Left cardiac atrium (tissue), 4 donors: ENCODE measurements at places on chromosomes 4 and X. TPM values are rescaled to one million over a fixed set of nuclear protein-coding genes. Genes with fewer than 3 reads are reported as not detected.

Gene GCNA
- 1.2 TPM for total RNA-seq

GRCh38 chrX:65866146-65866545 lies 173.7 kb downstream of the VSIG4 start:
- DNase-seq = no peak

DNA sequence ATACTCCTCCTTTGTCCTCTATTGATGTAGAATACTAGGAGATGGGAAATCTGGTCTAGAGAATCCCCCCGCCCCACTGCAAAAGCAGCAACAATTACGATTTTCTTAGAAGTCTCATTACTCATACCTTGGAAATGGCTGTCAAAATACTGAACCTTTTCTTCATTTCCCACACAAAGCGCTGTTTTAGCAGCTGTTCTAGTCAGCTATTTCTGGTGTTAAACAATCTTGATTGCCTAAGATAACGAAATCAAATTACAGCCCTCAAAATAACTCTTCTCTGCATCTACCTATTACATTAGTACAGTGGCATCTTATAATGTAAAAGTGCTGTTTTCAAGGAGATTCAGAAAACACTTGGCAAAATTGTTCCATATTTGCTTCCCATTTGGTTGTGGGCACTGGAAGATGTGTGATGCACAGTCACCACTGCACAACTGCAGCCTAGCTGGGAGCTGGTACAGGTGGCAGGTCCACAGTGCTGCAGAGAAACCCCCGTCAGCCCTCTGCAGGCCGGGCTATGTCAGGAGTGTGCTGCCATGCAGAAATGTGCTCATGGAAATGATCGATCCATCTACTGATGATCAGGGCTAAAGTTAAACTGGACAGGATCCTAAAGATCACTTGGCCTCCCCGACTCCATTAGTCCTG lies 50.4 kb downstream of the TBC1D9 start:
- DNase-seq = no peak

Gene CNGA1
- 0.12 TPM for total RNA-seq

Gene SOX3
- not detected for total RNA-seq

DNA sequence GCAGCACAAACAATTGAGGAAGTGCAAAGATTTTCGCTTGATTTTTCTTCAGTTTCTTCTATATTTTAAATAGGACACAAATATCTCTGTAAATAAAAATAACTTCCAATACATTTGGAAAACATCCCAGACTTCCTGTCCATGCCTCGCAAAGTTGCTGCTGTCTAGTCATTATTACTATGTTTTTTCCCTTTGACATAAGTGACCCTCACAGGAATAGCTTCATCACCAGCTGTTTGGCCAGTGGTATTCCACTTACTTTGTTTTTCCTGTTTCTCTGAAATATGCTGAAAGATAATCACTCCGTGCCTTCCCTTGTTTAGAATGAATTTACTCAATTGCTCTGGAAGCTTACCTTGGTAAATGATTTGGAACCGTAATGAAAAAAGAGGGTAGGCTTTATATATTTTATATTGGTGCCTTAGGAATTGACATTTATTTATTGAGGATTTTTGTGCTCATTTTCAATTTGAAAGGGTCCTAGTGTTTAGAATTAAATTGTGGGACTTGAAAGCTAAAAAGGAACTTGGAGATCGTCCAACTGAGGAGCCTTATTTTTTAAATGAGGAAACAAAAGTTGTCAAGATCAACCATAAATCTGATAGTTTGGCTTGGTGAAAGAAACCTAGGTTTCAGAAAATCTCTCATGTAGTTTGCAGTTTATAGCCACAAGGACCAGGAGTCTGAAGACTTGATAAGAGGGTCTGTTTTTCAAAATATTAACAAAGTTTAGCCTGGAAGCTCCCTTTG lies 65.6 kb downstream of the CDKL5 start:
- no peak for DNase-seq

GRCh38 chr4:108979759-108980158 lies 216.9 kb upstream of the ETNPPL start:
- DNase-seq = no peak

Gene NUP62CL
- total RNA-seq = 1.3 TPM

DNA sequence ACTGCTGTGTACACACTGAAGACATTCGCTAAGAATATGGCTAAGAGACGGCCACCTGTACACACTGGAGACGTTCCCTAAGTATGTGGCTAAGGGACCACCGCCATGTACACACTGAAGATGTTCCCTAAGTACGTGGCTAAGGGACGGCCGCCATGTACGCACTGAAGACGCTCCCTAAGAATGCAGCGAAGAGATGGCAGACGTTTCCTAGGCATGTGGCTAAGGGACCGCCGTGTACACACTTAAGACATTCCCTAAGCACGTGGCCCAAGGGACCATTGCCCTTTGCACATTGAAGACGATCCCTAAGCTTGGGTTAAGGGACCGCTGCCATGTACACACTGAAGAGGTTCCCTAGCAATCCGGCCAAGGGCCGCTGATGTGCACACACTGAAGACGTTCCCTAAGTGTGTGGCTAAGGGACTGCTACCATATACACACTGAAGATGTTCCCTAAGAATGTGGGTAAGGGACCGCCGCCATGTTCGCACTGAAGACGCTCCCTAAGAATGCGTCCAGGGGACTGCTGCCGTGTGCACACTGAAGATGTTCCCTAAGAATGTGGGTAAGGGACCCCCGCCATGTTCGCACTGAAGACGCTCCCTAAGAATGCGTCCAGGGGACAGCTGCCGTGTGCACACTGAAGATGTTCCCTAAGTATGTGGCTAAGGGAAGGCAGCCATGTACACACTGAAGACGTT lies 36.7 kb downstream of the DHRSX start:
- no peak for DNase-seq

Gene P2RY8
- total RNA-seq = 1.8 TPM

- DNase-seq = no peak
Measured at GRCh38 chr4:141898346-141898745, 262.0 kb downstream of the IL15 start.

Gene SULT1E1
- total RNA-seq = not detected

DNA sequence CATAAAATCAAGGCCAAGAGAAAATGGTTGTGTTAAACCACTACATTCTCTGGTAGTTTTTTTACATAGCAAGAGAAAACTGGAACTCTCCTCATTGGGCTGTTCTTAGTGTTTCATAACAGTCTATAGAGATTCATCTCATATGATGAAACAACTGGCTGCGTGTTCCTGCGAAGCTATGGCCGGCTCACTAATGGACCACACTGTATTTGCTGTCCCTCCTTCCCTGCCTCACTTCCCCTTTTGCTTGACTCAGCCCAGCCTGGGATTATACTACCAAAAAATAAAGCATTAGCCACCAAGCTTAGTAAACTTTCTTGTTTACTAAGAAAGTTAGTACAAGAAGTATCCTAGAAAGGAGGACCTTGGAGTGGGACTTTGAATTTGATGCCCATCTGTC lies 31.6 kb upstream of the LSM6 start:
- no peak for DNase-seq

Gene YY2
- 0.35 TPM for total RNA-seq

GRCh38 chrX:1475881-1476280 lies 23.2 kb upstream of the ASMTL start:
- DNase-seq = no peak

Gene SATL1
- 0.12 TPM for total RNA-seq

- DNase-seq = no peak
Measured at GRCh38 chr4:153832720-153833287, 43.9 kb upstream of the SFRP2 start.

DNA sequence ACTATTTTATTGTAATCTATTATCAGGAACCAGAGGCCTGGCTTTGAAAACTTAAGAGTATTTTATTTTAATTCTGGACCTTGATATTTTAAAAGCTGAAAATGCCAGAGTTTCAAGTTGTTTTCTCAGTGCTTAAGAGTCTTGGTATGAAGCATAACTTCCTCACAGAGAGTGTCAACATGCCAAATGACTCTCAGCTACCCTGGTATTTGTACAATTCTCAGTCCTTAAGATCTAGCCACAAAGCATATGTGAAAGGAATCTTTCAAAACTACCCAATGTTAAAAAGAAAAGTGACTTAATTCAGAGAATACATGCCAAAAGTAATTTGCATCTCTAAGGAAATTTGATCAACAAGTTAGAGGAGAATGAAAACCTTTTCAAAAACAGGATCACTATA lies 171.9 kb downstream of the DKK2 start:
- DNase-seq = no peak

Gene NXF2
- total RNA-seq = not detected

DNA sequence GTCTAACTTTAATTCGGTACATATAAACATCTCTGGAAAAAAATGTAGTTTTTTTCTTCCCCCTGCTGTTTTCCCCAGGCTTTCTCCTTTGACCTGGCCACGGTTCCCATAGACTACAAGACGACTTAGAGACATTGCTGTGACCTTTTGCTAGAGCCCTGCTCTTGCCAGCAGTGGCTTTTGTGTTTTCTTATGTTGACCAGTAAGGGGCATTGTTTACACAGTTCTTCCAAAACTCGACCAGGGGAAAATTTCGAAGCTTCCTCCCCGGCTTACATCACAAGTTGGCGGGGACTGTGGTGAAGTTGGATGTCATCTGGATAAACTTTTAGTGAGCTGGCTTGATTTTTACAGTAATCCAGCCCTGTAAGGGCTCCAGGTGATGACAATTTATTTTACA lies 9.3 kb downstream of the CCDC160 start:
- no peak for DNase-seq
